ENCODE measurements at places on chromosomes 11 and 22. TPM values are rescaled to one million over a fixed set of nuclear protein-coding genes. Genes with fewer than 3 reads are reported as not detected.
A peak's percentile ranks its signal among the peaks of the same experiment; 100 is the strongest.

GRCh38 chr11:94658888-94659287 lies 91.7 kb downstream of the PIWIL4 start:
- DNase-seq = no peak

GRCh38 chr11:115693002-115693401 lies 188.8 kb upstream of the CADM1 start:
- no peak for DNase-seq

- no peak for DNase-seq
Observed at GRCh38 chr11:131506348-131506747, 135.9 kb downstream of the NTM start.

- DNase-seq = no peak
Observed at GRCh38 chr11:125494031-125494360, 2.1 kb downstream of the FEZ1 start.

DNA sequence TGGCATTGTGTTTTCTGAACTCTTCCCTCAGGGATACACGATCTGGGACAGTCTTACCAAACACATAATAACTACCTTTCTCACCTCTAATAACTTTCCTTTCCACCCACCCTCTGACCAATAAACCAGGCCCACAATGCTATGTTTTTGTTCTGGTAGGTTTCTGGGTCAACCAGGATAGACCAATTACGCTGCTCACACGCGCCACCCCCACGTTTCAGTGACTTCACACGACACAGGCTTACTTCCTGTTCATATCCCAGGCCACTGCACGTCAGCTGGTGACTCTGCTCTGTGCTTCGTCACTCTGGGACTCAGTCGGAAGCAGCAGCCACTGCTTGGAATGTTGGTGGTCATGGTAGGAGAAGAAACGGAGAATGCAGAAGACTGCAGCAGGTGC lies 2.5 kb downstream of the KRTAP5-4 start:
- DNase-seq = no peak

The OR51I1 gene
- not detected for total RNA-seq

The CD82 gene
- total RNA-seq = 13.0 TPM

DNA sequence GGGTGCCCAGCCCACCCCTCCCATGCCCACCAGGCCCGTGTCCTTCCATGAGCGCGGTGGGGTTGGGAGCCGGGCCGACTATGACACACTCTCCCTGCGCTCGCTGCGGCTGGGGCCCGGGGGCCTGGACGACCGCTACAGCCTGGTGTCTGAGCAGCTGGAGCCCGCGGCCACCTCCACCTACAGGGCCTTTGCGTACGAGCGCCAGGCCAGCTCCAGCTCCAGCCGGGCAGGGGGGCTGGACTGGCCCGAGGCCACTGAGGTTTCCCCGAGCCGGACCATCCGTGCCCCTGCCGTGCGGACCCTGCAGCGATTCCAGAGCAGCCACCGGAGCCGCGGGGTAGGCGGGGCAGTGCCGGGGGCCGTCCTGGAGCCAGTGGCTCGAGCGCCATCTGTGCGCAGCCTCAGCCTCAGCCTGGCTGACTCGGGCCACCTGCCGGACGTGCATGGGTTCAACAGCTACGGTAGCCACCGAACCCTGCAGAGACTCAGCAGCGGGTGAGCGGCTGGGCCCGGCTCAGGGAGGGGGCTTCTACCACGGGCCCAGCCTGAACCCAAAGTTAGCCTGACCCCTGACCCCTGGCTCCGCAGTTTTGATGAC lies 3.0 kb downstream of the PKP3 start:
- peak; percentile 69 for DNase-seq

- DNase-seq = no peak
Observed at GRCh38 chr11:2447951-2448650, 3.3 kb downstream of the KCNQ1 start.

The GGTLC3 gene
- total RNA-seq = not detected

The MS4A2 gene
- total RNA-seq = 40.3 TPM

- DNase-seq = no peak
Observed at GRCh38 chr22:25134028-25134427, 65.6 kb upstream of the CRYBB3 start.

The GPHA2 gene
- total RNA-seq = not detected

DNA sequence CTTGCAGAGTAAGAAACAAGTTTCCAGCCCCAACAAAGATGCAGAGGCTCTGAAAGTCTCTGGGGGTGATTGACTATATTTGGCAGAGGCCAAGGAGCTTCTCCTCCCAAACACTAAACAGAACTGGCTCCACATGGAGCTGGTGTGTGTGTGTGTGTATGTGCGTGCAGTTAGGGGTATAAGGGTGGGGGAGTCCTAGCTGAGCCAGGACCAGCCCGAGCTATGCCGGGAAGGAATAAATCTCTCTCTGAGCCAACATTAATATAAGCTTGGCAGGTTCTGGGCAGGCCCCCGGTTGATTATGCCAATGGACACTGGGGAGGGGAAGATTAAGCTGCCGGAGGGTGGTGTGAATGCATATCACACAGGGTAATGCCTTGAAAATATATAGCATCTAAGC lies 324.2 kb downstream of the MIAT start:
- DNase-seq = no peak

DNA sequence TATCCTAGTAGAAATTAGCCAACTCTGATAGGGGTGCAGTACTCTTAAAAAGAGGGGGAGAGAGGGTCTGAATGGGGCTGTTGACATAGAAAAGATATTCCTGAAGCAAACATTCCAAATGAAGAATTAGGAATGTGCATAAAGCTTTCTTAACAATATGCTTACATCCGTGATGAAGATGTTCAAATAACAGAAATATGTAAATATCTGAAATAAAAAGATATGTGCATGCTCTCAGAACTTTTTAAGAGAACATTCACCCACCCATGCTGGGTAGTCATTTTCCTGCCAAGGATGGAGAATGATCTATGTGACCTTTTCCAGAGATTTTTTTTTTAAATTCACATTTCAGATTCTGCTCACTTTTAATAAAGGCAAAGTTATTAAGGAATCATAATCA lies 80.6 kb downstream of the GRIA4 start:
- DNase-seq = no peak

DNA sequence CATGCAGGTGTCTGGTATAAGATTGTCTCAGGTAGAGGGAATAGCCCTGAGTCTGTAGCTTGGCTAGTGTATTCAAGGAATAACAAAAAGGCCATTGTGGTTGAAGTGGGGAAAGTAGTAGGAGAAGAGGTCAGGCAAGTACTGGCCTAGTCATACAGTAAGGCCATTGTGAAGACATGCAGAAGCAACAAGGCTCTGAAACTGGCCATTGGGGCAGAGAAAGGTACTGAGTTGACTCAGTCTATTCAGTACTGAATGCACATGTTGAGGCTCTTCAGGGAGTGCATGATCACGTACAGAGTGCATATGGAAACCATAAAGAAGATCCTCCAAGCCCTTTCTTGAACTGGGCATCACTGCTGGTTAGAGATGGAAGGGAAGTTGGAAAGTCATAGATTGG lies 477.6 kb downstream of the SOX6 start:
- no peak for DNase-seq

The NCR3LG1 gene
- 10.1 TPM for total RNA-seq

DNA sequence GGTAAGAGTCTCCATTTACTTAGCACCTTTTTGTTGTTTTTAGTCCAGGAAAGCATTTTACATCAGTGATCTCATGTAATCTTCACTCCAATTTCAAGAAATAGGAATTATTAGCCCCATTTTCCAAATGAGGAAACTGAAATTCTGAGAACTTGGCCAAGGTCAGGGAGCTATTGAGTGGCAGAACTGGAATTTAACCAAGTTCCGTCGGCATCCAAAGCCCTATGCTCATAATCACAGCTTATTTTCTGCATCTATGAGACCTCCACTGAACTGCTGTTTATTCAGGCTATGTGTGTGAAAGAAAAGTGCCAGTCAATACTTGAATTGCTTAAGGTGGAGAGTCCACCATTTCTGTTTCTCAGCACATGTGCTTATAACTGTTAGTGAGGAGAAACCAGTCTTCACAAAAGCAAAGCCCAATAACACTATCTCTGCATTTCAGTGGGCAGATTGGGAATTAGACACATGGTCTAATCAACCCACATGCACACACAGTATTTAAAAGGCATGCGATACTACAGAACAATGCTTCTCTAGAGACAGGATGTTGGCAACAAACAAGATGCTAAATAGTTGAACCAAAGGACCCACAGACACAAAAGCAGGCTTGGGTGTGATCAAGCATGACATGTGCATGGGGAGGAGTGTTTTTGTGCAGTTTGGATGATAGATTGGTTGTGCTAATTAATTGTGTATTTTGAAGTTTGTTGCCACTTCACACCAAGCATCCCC lies 780.6 kb downstream of the OPCML start:
- DNase-seq = no peak

The BAIAP2L2 gene
- total RNA-seq = 1.9 TPM

DNA sequence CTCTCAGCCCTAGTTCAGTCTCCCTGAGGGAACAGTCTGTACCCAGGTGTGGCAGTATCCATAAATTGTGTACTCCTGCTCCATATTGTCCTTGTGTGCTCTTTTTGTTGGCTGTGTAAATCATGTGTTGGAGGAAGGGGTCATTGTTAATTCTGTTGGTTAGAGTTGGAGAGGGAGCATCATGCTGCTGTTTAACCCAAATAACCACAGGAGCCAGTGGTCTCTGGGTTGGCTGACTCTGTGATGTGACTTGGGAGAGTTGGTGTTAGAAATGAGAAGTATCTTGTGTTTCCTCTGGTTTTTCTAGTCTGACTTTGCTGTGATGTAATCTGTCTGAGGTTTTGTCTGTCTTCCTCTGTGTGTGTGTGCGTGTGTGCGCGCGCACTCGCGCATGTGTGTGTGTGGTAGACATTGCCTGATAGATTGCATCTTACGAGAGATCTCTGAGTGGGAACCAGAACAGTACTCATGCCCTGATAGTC lies 30.5 kb downstream of the CTNND1 start:
- DNase-seq = peak; percentile 95

DNA sequence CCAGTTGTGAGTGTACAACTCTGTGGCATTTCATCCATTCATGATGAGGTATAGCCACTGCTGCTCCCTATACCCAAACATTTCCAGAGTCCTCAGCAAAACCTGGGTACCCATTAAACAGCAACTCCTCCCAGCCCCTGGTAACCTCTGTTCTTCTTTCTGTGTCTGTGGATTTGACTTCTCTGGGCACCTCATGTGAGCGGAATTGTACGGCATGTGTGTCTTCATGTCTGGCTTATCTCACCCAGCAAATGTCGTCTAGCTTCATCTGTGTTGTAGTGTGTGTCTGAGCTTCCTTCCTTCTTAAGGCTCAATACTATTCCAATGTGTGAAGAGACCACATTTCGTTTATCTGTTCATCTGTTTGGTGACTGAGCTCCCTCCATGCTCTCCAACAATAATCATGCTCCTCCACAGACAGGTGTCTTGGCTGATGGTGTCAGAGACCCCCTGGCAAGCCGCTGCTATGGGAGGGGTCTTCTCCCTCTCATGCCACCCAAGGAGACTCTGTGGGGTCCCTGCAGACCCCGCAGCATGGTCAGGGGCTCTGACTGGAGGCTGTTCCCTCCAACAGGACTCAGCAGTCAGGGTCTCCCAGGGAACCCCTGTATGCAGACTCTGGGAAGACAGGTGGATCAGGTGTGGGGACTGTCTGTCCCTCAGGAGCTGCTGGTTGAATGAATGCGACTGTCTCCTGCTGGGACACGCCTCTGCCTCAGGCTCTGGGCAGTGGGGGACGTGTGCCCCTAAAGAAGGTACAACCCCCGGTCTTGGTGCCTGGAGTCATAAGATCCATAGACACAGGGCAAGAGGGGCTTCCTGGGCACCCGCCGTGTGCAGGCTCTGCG lies 52.7 kb downstream of the SMIM38 start:
- DNase-seq = no peak

The OR51B4 gene
- not detected for total RNA-seq
